ENCODE measurements at places on chromosomes 4 and X. TPM values are rescaled to one million over a fixed set of nuclear protein-coding genes. Genes with fewer than 3 reads are reported as not detected.

The XAGE1A gene
- not detected for total RNA-seq

The CSAG1 gene
- total RNA-seq: not detected

The CFAP99 gene
- 0.30 TPM for total RNA-seq

The DMP1 gene
- not detected for total RNA-seq

The CXCL6 gene
- 139 TPM for total RNA-seq

The RHOH gene
- total RNA-seq: not detected

The FHIP1A gene
- total RNA-seq: 17.0 TPM

The FAM53A gene
- 2.9 TPM for total RNA-seq

The CYSLTR1 gene
- not detected for total RNA-seq

The MAML3 gene
- total RNA-seq: 2.0 TPM
